CD4-positive, alpha-beta T cell treated with Interleukin-2 at 100 ng/mL for 4 hours (primary cell): ENCODE measurements at places on chromosomes 12 and 14.

- no peak for DNase-seq
Observed at GRCh38 chr14:76509311-76509710, 133.4 kb downstream of the ESRRB start.

- DNase-seq = no peak
Observed at GRCh38 chr14:100306998-100307765, 938 bp upstream of the SLC25A29 start.

GRCh38 chr12:115355301-115355700, 671.3 kb upstream of the TBX3 start:
- DNase-seq = no peak

DNA sequence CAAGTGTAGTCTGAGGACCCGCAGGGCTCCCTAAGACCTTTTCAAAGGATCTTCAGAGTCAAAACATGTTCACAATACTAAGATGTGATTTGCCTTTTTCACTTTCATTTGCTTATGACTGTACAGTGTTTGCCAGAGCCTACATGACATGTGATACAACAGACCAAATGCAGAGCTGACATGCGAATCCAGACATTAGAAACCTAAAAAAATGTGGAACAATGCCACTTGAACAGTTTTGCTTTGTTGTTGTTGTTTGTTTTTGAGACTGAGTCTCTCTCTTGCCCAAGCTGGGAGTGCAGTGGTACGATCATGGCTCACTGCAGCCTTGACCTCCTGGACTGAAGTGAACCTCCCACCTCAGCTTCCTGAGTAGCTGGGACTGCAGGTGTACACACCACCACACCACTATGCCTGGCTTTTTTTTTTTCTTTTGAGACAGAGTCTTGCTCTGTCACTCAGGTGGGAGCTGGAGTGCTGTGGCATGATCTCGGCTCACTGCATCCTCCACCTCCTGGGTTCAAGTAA, 5.3 kb upstream of the RAB35 start:
- peak; percentile 15 for DNase-seq

DNA sequence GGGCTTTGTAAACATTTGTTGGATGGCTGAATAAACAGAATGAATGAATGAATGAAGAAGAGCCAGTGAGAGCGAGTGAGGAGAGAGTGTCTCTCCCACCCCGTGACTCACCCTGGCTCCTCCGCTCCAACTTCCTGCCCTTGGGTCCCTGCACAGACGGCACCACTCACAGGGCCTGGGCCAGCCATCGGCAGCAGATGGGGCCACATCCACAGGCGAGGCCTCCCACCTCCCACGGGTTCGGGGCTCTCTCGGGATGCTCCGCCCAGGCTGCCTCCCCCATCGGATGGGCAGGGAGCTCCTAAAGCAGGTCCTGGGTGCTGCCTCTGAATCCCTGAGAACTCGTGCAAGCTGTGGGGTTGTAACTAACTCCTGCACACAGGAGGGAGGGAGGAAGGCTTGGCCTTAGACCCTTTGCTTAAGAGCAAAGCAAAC, 41.3 kb downstream of the CCNK start:
- no peak for DNase-seq

DNA sequence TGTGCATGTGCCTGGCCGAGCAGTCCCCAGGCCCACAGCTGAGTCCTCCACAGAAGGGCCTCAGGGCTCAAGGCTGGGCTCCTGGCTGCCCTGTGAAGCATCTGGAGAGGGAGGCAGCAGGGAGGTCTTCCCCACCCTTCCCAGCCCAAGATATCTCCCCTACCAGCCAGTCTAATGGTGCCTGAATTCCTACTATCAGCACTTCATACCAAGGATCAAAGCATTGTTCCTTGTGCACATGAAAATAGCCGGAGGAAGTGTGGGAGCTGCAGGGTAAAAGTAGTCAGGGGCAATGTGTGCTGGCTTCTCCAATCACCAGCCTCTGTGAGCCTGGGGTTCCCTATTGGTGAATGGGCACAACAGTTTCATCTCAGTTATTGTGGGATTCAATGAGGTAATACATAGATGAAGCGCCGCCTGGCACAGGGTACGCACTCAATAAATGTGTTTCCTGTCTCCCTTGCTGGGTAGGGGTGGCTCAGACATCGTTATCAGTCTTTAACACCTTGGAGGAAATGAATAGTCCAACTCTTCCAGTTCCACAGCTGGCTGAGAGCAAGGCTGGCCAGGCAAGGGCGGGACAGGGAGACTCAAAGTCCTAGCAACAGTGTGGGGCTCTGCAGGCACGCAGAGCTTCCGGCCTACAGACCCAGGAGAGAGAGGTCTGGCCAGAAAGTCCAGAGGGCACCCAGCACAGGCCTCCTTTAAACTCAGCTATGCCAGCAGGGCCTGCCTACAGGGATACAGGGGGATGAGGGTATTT, 39.1 kb upstream of the PNMA1 start:
- DNase-seq = peak; percentile 33

GRCh38 chr14:51302295-51303030, 62.4 kb downstream of the TMX1 start:
- DNase-seq = no peak

- peak; percentile 12 for DNase-seq
Observed at GRCh38 chr14:34012978-34013720, 62.3 kb upstream of the EGLN3 start.

DNA sequence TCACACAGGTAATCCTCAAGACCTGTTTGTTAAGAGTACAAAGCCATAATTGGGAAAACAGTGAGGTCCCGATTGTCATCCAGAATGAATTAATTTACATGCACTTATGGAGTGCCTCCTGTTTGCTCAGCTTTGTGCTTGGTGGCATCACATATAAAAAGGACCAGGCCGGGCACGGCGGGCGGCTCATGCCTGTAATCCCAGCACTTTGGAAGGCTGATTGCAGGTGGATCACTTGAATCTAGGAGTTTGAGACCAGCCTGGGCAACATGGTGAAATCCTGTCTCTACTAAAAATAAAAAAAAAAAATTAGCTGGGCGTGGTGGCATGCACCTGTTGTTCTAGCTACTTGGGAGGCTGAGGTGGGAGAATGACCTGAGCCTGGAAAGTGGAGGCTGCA, 247.4 kb downstream of the CACNA1C start:
- DNase-seq = no peak

GRCh38 chr14:70599345-70599744, 1.1 kb downstream of the MED6 start:
- no peak for DNase-seq

- DNase-seq = peak; percentile 55
Observed at GRCh38 chr12:101670007-101670671, 27.3 kb upstream of the CHPT1 start.

DNA sequence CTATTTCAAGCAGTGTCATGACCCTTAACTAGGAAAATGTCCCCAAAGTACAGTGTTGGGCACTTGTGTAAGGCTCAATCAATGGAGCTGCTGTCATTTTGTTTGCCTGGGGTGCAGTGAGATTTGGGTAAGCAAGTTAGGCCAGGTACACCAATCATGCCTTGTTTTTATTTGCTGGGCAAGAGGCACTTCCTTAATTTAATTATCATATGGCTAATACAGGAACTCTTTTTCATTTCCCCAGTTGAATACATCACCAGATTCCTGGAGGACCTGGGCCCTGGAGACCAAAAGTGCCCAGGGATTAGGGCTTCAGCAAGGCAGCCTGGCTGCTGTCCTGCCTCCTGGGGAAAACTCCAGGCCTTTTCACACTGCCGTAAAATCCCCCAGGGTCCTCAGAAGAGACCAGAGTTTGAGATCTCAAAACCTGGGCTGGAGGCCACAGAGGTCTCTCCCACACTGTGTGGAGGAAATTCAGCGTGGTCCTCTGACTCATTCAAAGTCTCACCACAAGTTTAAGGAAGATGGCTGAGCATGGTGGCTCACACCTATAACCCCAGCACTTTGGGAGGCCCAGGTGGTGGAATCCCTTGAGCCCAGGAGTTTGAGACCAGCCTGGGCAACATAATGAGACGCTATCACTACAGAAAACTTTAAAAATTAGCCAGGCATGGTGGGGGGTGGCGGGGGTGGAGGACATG, 28.4 kb upstream of the FOXN3 start:
- peak; percentile 49 for DNase-seq

DNA sequence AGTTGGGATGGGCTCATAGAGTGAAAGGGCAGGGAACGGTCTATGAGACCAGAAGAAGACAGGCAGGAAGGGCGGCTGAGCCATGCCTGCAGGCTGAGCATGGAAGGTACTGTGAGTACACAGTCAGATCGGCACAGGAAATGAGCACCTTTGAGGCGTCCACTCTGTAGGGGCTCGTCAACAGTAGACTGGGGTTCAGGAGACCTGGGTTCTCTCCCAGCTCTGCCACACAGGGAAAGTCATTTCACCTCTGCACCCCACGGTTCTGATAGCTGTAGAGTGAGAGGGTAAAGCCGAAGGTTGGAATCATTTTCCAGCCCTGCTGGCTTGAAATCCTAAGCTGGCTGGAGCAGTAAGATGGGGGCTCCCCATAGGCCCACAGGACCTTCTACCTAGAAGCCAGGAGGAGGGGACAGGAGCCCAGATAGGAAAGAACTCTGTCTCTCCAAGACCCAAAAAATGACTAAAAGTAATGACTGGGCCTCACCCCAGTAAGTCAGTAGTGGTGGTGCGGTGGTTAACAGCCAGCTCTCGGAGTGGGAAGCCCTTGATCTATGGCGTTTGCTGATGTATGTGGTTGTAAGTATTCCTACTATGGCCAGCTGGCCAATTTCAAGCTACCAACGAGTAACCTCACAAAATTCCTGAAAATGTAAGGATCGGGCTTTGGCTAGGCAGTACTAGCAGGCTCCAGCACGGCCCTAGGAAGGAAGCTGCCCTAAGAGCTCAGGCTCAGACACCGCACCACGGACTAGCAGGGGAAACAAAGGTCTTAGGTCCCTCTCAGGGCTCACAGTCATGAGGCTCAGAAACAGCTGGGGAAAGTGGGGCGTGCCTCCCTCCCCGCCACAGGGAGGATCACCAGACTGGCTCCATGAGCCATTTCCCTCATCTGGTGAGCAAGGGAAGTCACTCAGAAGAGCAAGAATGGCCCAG, 10.3 kb upstream of the CD27 start:
- peak; percentile 34 for DNase-seq

DNA sequence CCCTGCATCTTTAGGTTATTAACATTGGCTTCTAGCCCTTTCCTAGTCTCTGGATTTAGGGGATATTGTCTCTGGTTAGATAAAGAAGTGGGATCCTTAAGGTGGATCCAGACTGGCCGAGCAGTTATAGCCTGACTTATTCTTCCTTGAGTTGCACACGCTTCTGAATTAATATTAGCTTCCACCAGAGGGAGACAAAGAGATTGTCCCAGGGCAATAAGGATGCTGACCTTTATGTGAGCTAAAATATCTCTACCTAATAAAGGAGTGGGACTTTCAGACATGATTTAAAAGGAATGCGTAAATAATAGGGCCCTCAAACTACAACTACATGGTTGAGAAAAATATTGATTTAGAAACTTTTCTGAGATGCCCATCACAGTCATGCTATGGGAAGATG, 139.7 kb downstream of the SLCO1B3 start:
- DNase-seq = peak; percentile 15

DNA sequence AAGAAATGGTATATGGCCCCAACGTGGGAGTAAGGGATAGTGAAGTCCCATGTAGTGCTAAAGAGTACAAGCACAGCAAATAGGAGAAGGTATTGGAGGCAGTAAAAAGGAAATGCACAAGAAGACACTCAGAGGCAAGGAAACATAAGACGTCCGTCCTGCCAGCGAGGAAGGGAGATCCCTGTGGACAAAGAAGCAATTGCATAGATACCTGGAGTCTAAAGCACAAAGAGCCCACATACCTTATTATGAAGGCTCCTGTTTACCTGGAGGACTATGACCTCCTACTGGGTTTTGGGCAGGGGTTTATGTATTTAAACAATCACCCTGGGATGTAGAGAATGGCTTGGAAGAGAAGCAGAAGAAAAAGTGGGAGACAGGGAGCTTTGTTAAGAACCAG, 341.2 kb upstream of the DCN start:
- no peak for DNase-seq

DNA sequence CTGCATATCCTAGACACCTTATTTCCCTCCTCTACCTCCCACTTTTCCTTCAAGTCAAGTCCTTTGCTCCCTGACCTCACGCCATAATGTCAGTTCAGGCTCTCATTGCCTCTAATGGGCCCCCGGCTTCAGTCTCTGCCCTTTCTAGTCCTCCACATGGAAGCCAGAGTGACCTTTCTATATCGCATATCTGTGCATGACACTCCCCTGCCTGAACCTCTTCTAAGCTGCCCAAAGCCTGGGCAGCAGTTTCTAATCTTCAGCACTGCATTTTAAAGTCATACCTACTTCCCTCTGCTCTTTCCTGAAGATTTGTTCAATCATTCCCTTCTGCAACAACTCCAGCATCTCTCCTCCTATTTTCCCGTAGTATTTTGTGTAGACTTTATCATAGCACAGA, 45.5 kb downstream of the ESR2 start:
- no peak for DNase-seq

DNA sequence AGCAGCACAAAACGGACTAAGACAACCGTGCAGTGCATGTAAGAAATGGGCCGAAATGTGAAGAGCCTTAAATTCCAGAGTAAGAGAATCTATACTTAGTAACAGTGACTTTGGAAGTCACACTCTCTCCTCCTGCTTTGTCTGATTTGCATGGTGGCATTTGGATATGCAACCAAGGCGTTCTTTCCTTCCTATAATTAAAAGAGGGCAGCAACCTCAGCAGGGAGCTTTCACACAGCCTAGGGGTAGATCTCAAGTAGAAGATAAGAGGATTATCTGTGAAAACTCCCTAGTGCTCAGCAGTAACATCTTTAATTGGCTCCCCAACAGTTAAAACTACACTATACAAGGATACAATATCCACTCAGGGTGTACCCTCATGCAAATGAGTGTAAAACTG, 16.5 kb downstream of the GMFB start:
- DNase-seq = no peak

- no peak for DNase-seq
Observed at GRCh38 chr12:62886796-62887195, 48.2 kb downstream of the PPM1H start.

- no peak for DNase-seq
Observed at GRCh38 chr14:26363689-26364088, 234.1 kb downstream of the NOVA1 start.

- DNase-seq = no peak
Observed at GRCh38 chr12:110248096-110248447, 33.0 kb upstream of the ATP2A2 start.

DNA sequence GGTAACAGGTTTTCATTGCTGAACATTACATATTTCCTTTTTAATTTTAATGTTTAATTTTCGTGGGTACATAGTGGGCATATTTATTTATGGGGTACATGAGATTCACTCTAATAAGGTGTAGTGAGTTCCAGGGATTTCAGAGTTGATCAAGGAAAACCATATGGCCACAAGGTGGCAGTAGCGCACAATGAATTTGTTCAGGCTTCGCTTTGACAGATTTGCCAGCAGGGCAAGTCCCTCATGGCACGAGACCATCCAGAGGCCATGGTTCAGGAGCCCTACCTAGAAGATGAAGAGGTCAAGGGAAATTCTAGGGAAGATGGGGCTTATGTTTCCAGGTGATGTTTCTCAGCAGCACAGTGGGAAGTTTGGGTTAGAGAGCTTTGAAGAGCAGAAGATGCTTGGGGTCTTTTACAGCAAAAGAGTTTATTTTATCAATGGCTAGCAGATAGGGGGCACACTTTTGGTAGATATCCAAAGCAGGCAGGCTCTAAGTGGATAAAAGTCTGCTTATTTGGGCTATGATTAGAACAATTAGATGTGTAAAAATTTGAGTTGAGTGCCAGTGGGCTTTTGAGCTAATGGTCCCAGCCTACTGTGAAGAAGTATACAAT, 1004.4 kb downstream of the AACS start:
- DNase-seq = peak; percentile 29

GRCh38 chr14:34766060-34766459, 51.7 kb upstream of the CFL2 start:
- DNase-seq = no peak
